Stimulated activated naive CD8-positive, alpha-beta T cell treated with anti-CD3 and anti-CD28 coated beads, Interleukin-15, amount 100 ng/mL, for 72 hours (primary cell): ENCODE measurements at places on chromosomes 7 and 10.

DNA sequence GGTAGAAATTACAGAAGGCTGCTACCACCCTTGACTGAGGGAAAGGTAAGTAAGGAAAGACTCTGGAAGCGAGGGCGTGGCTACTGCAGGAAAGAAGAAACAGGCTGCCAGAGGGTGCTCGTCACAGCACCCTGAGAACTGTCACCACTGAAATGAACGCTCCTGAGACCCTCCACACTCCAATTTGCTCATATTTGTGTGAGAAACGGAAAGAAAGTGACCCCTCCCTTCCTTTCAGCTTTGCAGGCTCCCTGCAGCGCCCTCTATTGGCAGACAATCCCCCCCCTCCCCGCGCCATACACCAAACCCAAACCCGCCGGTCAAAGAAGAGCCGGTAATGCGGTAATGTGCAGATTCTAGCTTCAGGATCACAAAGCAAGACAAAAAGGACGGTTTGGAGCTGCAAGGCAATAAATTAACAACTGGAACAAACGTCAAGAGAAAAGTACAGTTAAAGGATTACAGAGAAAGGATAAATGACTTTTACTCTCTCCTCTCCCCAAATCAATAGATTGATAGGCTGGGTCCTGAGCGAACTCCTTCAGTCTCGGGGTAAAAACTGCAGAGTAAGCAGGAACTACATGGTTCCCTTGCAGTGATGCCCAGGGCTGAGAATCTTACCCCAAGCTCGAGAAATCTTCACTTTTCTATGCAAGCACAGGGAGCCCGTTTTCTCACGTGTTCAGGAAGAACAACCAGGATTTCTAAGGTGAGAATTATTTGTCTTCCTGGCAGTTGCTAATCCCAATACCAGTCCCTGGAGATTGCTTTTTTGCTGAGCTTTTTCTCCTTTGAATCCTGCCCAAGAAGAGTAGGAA, 47.6 kb downstream of the STEAP1B start:
- peak; percentile 37 for DNase-seq

- DNase-seq = no peak
These were observed 63.9 kb downstream of the TMEM209 start for GRCh38 chr7:130141161-130141883.

DNA sequence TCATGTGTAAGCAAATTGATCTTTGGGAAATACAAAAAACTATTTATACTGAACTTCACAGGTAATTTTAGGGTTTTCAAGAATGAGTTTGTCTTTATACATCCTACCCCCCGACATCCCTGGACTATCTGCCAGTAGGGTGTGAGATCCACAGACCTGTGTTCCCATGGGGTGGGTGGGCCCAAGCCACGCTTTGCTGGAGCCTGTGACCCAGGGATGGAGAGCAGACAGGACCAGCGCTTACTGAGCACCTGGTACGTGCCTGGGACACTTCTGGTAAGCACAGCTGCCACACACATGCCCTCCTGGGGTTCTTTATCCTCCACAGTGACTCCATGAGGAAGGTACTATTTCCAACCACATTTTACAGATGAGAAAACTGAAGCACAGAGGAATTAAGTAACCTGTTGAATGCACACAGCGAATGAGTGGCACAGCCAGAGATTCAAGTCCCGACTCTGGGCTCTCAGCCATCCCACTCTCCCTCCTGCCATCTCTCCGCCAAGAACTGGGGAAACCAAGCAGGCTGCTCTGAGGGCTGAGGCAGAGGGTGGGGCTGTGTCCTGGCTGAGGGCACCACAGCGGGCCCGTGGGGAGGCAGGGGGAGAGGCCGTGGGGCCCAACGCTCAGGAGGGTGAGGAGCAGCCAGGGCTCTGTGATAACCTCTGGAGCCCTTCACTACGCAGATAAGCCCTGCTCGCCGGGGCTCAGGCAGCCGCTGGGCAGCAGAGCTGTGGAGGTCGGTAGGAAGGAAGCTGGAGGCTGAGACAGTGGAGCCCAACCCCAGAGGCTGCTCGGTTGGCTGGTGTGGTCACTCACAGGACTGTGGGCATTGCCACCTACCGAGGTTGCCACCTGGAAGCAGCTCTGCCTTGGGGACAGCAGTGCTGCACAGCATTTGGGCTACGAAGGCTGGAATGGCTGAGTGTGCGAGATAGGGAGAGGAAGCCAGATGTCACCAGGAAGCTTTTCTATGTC, 124.2 kb downstream of the ARHGAP22 start:
- DNase-seq = no peak

- DNase-seq = no peak
These were observed 986.6 kb downstream of the CNTNAP2 start for GRCh38 chr7:147103224-147103623.

DNA sequence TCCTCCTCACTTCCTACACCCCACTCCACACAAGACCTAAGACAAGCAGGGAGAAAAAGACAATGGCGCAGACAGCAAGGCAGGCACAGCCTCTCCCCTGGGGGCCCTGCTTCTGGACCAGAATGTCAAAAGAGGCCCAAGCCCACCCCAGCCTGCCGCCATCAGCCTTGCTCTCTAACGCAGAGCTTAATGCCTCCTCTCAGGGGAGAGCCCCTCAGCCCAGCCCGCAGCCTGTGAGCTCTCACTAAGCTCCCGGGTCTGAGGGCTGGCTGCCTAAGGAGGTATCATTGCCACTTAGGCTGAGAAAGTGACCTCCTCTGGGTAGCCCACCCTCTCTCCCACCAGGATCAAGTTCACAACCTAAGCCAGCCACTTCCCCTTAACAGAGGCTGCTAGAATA, 16.7 kb downstream of the SLIT1 start:
- DNase-seq = no peak

- DNase-seq = no peak
These were observed 47.8 kb upstream of the NKX2-3 start for GRCh38 chr10:99484626-99485581.

DNA sequence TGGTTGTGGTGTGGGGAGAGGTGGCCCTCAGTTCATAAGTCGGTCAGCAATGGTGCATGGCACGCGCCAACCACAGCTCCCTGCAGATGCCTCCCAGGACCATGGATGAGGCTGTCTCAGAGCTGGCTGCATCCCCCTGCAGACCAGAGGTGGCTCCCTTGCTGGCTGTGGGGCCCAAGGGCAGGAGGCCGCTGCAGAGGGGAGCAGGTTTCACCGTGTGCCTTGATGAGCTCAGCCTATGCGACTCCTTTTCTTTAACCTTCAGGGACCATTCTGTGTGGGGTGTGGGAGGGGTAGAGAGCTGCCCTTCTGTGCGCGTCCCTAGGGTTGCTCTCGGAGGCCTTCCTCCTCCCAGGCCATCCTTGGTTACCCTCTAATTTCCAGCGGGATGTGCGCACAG, 152.4 kb downstream of the ACTR3B start:
- no peak for DNase-seq

- no peak for DNase-seq
These were observed 15.2 kb upstream of the ELFN1 start for GRCh38 chr7:1654738-1655475.

- DNase-seq = no peak
These were observed 201.3 kb downstream of the MYOF start for GRCh38 chr10:93280699-93281366.

GRCh38 chr10:104641187-104641936, at the start of gene SORCS3:
Gene SORCS3 (plus strand): TSS chr10:104641290.
- no peak for DNase-seq

DNA sequence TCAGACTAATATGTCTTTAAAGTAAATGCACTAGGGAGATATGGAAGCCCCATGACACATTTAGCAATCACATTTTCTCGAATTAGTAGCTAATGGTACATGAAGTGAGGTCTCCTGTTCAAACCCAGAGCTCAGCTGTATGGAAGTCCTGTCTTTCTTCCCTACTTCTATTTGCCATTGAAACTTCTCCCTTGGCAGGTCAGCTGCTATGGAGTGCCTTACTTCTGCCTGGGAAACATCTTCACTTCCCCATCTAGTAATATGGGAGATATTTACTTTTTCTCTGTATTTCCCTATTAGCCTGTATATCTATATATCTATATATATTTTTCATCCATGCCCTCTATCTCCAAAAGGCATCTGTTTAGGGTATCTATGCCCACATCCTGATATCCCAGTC, 225.3 kb upstream of the INHBA start:
- no peak for DNase-seq

GRCh38 chr7:157683747-157684156, 346.9 kb downstream of the DNAJB6 start:
- no peak for DNase-seq

DNA sequence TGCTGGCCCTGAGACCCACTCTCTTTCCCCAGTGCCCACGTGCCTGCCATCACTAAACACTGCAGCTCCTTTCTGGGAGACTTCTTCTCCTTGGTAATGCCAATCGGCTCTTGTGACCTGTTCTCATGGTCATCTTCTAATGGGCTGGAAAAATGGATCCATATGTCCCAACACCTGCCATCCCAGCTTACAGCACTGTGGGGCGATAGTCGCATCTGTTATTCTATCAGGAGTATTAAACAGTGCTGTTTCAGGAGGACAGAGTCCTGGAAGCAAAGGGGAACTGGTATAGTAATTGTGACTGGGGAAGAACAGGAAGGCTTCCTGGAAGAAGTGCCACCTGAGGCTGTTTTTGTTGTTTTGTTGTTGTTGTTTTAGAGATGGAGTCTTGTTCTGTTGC, 411.2 kb downstream of the GLRX3 start:
- no peak for DNase-seq

- no peak for DNase-seq
These were observed 24.6 kb upstream of the MKLN1 start for GRCh38 chr7:131302876-131303707.

DNA sequence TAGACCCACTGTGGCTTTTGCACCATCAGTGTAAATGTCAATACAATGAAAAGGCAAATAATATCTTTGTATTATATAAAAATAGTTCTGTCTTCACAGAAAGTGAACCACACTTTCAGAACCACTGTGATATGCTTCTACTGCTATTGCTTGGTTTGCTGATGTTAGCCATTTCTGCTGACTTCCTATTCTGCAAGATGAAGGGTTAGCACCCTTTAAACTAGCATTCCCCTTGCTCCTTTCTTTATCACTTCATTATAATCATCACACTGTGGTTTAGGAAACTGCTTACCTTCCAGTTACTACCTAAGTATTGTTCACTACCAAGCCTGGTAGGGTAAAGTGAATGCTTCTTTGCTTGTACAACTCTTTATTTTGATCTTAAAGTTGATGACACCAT, 29.2 kb downstream of the MYPN start:
- DNase-seq = no peak
